ENCODE measurements at places on chromosomes 3 and 15.

DNA sequence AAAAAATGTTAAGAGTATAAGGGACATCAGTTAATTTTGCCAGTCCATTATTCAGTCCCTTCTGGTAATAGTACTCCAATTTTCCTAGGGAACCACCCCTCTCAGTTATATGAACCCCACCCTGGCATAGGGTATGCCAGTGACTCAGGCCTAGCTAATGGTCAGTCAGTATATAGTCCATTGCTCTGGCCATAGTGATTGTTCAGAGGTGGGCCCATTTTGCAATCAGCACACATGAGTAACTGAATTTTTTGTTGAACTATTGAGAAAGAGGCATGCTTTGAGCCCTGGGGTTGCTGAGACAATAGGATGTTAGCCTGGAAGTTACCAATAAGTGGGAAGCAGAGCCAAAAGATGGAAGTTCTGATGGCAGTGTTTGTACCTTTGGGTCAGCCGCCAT, 4.1 kb downstream of the LRCH3 start:
- no peak for DNase-seq

- DNase-seq, result peak; percentile 73
These were observed 1.5 kb upstream of the RBM15B start for GRCh38 chr3:51389423-51390183.

DNA sequence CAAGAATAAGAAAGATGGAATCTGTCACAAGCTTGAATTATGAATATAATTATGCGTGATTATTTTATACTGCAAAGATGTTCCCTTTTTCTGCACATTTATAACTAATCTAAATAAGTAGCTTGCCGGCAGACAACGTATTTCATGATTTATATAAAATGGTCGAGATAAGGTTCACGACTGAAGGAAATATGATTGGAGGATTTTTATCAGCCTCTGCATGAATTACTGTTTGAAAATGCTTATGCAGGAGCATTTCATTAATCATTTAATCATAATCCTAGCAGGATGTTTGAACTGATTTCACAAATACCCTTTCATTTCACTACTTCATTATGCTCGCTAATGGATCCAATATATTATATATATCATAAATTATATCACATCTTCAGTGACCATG, 580.0 kb downstream of the FOXP1 start:
- no peak for DNase-seq

GRCh38 chr15:34318277-34319079, 19.1 kb downstream of the SLC12A6 start:
- DNase-seq, result peak; percentile 18

DNA sequence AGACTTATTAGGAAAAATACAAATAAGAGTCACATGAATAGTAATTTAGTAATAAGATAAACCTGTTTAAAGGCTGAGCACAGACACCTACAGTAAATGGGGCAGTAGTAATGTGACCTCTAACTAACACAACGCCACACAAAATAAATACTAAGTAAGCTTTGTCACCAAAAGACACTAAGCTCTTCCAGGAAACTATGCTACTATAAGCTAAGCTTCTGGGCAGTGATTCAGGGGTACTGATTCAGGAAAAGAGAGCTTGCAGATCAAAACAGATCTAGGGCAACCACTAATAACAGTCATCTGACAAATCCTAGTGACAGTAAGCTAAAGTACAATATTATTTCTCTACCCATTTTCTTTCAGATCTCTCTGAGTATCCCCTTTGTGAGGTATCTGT, 68.8 kb downstream of the PLOD2 start:
- DNase-seq, result no peak

- peak; percentile 51 for DNase-seq
These were observed 41.7 kb downstream of the RAB27A start for GRCh38 chr15:55247766-55248427.

Data from T-helper 2 cell (primary cell).